Activated CD4-positive, alpha-beta memory T cell treated with anti-CD3 and anti-CD28 coated beads for 36 hours (primary cell): ENCODE measurements at places on chromosomes 5 and 9. TPM values are rescaled to one million over a fixed set of nuclear protein-coding genes. Genes with fewer than 3 reads are reported as not detected.

DNA sequence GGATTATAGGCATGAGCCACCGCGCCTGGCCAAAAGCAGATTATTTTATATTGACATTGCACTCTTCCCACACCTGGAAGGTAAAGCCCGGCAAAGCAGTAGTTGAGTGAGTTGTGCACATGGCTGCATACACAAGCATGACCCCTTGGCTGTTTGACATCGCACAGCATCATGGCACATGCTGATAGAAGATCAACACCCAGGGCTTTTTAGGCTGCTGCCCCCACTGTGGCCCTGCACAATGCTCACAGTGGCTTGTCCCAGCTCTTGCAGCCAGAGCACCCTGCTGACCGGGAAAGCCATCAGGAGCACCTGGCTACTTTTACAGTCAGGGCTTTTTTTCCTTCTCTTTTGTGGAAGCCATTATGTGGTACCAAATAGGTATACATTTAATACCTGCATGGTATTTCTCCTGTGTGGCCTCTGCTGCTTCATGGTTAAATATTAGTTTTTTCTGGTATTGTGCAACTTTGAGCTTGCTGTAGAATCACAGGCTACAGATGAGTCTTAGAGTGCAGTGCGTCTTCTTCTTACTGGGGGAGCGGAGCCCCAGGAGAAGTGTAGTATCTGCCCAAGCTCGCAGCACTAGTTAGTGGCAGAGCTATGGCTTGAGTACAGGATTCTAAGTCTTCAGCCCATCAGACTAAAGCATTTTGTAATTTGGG, 264.5 kb downstream of the AOPEP start:
- no peak for DNase-seq

GRCh38 chr9:7324152-7324598, 475.4 kb downstream of the DMAC1 start:
- no peak for DNase-seq

GRCh38 chr9:22028394-22028793, 19.3 kb upstream of the CDKN2B start:
- DNase-seq = no peak

- DNase-seq = peak; percentile 25
Observed at GRCh38 chr9:21381448-21382339, 3.5 kb downstream of the IFNA2 start.

GRCh38 chr9:98465799-98466198, 210.3 kb upstream of the TBC1D2 start:
- DNase-seq = no peak

DNA sequence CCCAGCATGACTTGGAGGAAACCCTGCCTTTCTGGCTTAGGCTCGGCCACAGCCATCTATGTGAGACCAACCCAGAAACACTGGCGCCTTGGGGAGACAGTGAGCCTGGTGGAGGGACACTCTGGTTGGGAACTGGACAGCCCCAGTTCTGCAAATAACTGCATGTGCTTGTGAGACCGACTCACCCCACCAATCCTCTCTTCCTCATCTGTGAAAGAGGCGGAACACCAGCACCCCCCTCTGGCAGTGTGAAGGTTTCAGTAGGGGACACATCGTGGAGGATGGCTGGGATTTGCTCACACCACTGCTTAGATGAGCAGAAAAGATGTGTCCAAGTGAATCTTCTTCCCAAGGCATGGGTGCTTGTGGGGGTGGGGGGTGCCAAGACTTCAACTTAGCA, 43.4 kb upstream of the N4BP3 start:
- DNase-seq = peak; percentile 63

GRCh38 chr5:93394301-93394700, 186.7 kb downstream of the NR2F1-AS1 start:
- DNase-seq = no peak

- DNase-seq = no peak
Observed at GRCh38 chr5:51225789-51226742, 157.2 kb upstream of the ISL1 start.

DNA sequence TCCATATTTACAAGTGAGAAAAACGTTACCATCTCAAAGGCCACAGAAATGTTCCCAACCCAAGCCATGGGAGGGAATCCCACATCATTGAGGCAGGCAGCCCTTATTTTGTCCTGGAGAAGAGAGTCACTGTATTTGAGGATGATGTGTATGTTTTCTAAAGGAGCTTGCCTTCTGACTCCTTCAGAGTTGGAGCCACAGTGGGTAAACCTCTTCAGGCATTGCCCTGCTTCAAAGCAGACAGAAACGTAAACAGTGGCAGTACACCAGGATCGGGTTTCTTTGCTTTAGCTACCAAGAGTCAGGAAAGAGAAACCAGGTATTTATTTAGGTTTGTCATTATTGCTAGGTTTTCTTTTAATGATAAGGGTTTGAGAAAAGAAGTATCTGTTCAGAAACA, 45.7 kb downstream of the MUSK start:
- no peak for DNase-seq

GRCh38 chr9:106420511-106420944, 442.4 kb upstream of the ZNF462 start:
- no peak for DNase-seq

DNA sequence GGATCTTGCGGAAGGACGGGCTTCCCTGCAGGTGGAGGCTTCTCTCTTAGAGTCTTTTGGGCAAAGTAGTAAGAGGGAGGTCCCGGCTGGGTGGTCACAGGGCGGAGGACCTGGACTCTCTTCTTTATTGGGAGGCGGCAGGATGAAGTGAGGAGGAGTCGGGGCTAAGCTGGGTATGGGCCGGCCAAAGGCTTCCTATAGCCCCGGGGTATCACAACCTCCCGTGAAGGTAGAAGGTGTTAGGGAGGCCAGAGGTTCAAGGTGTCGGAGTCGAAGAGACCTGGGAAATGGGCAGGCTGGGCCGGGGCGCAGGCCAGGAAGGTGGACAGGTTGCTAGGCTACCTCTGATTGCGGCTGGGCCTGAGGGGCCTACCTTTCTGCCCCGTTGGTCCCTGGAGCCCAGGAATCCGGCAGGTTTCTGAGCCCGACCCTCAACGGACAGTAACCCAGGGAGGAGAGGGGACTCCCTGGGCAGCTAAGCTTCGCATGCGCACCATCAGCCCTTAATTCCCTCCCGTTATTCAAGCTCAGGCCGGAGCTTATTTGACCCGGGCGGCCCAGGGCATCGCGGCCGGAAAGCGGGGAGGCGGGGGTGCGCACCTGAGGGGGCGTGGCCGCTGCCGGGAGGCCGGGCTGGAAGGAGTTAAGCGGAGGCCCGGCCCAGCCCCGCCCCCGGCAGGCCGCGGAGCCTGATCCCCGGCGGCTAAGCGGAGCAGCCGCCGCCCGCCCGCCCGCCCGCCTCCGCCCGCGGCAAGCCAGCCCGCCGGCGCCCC, at the start of gene TESK1:
Gene TESK1, plus strand, starts transcription at position 685 of the 773 bp plus-strand sequence. CDS start 358 bp downstream, outside the sequence.
- peak; percentile 89 for DNase-seq

- no peak for DNase-seq
Observed at GRCh38 chr9:130194378-130194932, 22.3 kb downstream of the NCS1 start.

- no peak for DNase-seq
Observed at GRCh38 chr5:72908664-72909063, 47.2 kb upstream of the FCHO2 start.

GRCh38 chr5:97496037-97496436, 313.0 kb upstream of the RIOK2 start:
- DNase-seq = no peak

GRCh38 chr5:6905883-6906282, 192.7 kb downstream of the TENT4A start:
- DNase-seq = no peak

- DNase-seq = no peak
Observed at GRCh38 chr5:32526810-32527209, 58.5 kb upstream of the SUB1 start.

GRCh38 chr9:18473652-18474279, at the start of gene ADAMTSL1:
Gene ADAMTSL1, plus strand, starts transcription at chr9:18474153. Its CDS starts 80 bp downstream, at chr9:18474233.
- DNase-seq = no peak

DNA sequence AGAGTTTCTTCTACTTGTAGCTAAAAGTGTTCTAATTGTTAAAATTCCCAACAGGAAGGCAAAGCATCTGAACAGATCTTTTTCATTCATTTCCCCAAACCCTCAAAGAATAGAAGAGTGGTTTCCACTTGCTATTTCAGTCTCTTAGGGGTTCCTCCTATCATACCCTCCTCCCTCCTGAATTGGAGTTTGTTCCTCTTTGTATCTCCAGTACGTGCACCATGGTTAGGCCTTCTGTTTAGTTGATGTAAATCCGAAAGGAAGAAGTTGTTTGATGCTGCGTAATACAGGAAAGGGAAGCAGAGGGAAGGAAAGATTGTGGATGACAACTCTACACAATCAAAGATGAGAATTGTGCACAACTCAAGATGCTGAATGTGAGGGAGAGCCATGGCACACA, 303.6 kb downstream of the PIK3R1 start:
- DNase-seq = no peak

DNA sequence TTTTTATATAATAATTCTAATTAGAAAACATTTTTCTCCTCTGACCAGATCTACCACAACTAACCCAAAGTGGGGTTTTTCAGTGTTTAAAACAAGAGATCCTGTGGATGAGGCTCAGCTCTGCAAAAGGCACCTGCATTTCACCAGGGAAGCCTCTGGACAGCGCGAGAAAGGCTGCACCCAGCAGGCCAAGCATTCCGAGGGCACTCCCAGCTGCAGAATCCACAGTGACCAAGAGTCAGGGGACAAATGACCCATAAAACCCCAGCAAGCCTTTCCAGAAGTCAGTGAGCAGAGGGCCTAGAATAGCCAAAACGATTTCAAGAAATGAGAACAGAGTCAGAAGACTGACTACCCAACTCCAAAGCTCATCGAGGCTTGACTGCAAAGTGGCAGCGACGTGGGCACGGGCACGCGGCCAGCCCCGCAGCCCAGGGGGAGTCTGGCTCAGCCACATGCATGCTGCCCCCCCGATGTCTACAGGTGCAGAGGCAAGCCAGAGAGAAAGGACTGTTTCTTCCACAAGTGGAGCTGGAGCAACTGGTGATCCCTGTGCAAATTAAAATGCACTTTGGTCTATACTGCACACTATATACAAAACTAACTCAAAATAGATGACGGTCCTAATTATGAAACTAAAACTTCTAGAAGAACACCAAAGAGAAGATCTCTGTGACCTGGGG, 26.2 kb downstream of the TPPP start:
- no peak for DNase-seq

ODF2 gene
- total RNA-seq = 72.8 TPM

STPG3 gene
- total RNA-seq = not detected

FAT2 gene
- total RNA-seq = not detected

UNC5A gene
- total RNA-seq = not detected

SV2C gene
- total RNA-seq = 0.02 TPM

DIPK1B gene
- total RNA-seq = not detected

MLANA gene
- total RNA-seq = not detected

ENTPD2 gene
- total RNA-seq = not detected

NDUFA8 gene
- total RNA-seq = 53.3 TPM

SLC6A3 gene
- total RNA-seq = not detected

CFAP77 gene
- not detected for total RNA-seq

FAM221B gene
- total RNA-seq = not detected

IL4 gene
- 6.8 TPM for total RNA-seq
